ENCODE measurements at places on chromosomes 12 and 14.

DNA sequence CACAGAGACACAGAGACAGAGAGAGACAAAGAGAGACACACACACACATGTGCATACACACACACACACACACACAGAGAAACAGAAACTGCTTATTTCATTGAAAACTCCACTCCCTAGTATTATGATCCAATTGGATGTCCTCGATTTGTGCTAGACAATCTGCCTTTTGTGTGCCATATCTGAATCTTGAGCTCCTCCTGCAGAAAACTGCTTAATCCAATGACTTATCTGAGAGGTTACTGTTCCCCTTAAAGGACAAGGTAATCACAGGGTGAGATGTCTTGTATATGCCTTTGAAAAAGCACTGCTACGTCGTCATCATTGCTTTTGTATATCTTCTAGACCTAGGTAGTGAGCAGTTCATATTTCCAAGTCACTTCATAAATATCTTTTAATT lies 371.5 kb downstream of the LRIG3 start:
- no peak for DNase-seq

DNA sequence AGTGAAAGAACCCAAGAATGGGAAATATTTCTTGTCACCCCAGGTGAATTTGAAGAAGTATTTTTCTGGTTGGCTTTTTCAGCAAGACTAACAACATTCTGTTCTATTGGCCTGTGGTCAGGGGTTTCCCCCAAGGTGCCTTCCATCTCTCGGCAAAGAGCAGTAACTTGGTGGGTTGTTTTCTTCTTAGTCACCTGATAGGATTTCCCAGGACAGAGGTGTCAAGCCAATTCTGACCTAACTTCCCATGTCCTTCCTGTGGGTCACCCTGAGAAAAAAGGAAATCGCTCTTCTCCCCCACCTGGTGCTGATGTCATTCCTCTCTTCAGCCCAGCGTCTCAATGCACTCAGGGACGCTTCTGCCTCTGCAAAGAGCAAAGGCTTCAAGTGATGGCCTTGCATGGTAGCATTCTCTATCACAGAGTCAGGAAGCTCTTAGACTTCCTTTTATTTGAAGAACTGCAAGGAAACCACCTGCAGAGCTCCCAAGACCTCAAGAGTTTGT lies 16.1 kb upstream of the IFNG start:
- peak; percentile 29 for DNase-seq

GRCh38 chr12:74454109-74454508 lies 83.5 kb upstream of the ATXN7L3B start:
- DNase-seq = no peak

- no peak for DNase-seq
These were observed 35.4 kb downstream of the SPTLC2 start for GRCh38 chr14:77580964-77581505.

- no peak for DNase-seq
These were observed 1.6 kb upstream of the HHIPL1 start for GRCh38 chr14:99643343-99643742.

DNA sequence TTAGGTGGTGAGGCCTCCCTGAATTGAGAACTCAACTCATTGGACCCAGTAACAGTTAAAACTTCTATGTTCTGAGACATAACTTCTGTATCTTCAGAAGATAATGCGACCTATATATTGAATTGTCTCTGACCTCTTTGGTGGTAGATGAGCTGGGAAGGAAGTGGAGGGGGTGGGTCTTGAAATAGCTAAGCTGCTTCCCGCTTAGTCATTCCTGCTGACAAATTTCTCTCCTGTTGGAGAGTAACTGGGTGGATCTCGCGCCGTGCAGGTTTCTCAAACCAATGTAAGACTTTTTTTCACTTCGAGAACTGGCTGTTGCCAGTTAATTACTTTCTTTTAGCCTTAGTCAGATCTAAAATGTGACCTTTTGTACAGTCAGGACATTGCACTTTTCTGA lies 100.8 kb downstream of the PPHLN1 start:
- DNase-seq = no peak

GRCh38 chr12:27530157-27530922 lies 6.3 kb downstream of the PPFIBP1 start:
- DNase-seq = no peak

DNA sequence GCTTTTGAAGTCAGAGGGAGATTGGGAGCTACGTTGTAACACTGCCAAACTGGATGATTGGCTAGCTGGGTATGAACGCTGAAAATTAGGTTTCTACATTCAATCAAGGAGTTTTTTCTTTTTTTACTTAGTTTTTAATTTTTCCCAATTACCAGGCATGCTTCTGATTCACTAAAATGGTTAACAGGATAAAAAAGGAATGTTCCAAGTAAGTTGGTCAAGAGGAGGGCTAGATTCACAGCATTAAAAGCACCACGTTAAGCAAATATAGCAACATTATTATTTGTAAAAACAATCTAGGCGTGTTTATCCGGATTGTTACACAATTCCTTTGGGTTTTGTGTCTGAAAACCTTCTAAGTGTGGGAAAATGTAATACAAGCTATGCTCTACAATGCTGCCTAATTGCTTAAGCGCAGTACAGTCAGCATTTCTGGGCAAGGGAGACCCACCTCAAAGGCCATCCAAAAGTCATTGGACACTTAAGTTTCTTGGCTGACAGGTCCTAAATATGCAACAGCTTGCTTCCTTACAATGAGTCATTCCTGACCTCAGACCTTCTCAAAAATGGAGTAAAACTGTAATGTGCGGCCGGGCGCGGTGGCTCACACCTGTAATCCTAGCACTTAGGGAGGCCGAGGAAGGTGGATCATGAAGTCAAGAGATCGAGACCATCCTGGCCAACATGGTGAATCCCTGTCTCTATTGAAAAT lies 1.2 kb downstream of the RPLP0 start:
- no peak for DNase-seq

DNA sequence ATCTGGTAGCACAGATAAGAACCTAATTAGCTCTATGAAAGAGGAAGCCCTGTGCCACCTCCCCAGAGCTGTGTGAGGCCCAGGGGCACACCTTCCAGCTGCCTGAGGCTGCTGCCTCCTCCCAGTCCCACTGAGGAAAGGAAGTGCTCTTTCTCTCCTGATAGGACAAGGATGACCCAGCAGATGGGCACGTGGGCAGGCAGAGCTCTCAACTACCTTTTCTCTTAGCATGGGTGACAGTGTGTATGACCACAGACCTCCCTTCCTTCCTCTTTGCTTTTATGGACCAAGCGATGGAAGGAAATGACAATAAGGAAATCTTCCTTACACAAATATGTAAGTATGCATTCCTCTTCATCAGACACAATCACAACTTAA lies 127.6 kb upstream of the AMIGO2 start:
- DNase-seq = no peak

DNA sequence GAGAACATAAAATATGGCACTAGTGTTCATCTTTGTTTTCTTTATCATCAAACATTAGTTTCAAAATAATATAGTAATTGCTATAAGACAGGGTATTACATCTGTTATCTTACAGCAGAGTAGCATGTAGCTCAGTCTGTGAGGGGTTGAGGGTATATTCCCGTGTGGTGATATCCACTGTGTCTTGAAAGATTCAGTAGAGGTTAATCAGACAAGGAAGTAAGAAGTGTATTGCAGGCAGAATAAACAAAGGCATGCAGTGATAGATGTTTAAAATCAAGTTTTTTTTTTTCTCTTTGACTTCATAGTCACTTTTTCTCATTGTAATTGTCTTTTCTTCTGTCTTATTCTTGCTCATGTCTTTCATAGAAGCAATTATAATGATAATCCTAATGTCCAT lies 48.3 kb downstream of the METTL25 start:
- no peak for DNase-seq

- DNase-seq = no peak
These were observed 6.4 kb upstream of the SIX6 start for GRCh38 chr14:60502541-60502940.

DNA sequence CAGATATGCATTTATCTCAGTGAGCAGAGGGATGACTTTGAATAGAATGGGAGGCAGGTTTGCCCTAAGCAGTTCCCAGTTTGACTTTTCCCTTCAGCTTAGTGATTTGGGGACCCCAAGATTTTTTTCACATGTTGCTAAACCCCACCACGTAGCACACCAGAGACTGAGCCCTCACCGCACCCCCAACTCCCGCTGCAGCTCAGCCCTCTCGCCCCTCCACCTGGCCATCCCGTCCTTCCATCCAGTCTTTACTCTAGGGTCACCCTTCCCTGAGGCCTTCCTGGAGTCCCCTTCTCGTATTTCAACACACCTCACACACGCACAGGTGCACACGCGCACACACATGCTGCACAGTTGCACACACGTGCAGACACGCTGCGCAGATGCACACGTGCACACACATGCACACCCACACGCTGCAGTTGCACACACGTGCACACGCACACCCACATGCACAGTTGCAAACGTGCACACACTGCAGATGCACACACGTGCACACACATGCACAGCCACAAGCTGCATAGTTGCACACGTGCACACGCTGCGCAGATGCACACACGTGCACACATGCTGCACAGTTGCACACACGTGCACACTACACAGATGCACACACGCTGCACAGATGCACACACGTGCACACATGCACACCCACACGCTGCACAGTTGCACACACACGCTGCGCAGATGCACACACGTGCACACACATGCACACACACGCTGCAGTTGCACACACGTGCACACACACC lies 30.0 kb downstream of the HSP90AA1 start:
- DNase-seq = no peak
